Panc1 (cell line): ENCODE measurements at places on chromosomes 5 and 9.

- no peak for DNase-seq
Observed at GRCh38 chr5:128228008-128228407, 144.4 kb downstream of the SLC12A2 start.

DNA sequence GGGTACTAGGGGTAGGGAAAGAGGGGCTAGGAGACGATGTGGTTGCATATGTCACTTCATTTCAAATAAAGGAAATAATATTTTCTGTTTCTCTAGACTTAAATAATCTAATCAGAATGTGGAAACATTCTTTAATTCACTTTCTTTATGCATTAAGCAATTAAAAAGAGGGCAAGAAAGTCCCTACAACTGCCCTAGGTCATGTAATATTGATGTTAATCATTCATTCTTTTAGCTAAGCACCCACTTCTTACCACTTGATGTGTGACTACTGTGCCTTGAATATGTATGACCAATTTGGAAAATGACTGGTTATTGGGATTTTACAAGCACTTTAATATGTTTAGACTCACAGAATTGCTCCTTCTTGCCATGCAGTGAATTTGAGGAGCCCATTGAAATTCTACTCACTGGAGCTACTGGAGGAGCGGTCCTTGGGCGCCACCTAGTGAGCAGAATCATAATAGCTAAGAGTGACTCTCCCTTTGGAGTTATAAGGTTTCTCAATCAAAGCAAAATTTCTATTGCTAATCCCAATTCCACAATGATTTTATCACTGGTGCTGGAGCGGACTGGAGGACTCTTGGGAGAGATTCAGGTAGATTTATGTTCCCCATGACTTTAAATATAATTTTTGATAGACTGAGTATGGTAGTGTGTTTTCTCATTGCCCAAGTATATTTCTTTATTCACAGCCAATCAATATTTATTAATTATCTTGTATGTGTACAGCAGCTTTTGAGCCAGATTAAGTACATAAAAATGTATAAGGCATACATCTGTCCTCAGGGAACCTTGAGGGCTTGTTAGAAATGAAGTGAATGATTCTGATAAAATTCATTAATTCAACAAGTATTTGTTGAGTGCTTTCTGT is 225.1 kb downstream of the ADGRV1 start:
- peak; percentile 43 for DNase-seq

GRCh38 chr5:116848954-116849581 is 274.4 kb upstream of the SEMA6A start:
- no peak for DNase-seq

GRCh38 chr5:113188436-113188835 is 211.8 kb downstream of the DCP2 start:
- no peak for DNase-seq

GRCh38 chr9:86186696-86187095 is 72.8 kb downstream of the C9orf153 start:
- DNase-seq, result no peak

GRCh38 chr5:68698025-68698940 is 395.5 kb upstream of the SLC30A5 start:
- DNase-seq, result no peak

- DNase-seq, result no peak
Observed at GRCh38 chr9:118975736-118976135, 393.5 kb downstream of the BRINP1 start.

DNA sequence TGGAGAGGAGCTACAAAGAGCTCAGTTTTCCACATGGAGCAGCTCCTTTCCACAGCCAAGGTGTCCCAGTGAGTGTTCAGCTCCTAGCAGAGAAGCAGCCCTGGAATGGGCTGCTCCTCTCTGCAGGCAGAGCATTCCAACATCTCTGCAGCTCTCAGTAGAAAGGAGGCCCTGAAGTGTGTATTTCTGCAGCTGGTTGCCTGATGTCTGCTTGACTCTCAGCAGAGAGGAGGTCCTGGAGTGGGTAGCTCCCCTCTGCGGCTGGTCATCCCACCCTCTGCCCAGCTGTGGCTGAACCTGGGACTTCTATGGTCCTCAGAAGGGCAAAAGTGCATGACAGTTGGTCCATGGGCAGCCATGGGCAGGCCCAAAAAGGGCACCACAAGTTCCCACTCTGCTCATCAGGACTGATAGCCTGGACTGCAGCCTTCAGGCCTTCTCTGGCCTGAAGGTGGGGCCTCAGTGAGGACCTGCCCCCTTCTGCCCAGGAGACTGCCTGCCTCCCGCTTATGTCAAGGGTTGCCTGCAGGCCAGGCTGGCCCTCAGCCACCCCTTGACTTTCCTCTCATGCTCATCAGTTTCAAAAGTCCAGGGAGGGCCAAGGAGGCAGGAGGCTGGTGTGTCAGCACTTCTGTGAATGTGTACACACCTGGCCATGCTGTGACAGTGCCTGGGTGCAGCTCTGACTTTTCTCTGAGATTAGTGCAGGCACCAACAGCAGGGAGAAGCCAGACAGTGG is 605.9 kb upstream of the FAM174A start:
- DNase-seq, result no peak

GRCh38 chr5:107916731-107917725 is 246.3 kb upstream of the EFNA5 start:
- no peak for DNase-seq

GRCh38 chr5:150622157-150622556 is 18.3 kb upstream of the SYNPO start:
- no peak for DNase-seq

DNA sequence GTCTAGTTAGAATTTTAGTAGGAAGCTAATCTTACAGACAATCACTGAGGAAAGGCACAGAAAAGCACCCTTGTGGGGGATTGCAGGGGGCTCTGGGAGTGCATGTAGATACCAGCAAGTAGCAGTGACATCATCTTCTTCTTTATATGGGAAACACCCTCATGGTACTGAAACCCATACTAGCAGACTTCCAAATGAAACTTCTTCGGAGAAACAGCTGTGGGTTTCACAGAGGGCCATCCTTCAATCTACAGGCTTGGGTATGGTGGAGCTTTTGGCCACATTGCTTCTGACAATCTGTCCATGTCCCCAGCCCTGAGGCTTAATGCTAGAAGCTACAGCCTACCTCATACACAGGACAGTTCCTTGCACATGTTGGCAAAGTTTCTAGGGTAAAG is 165.2 kb upstream of the NFIB start:
- DNase-seq, result no peak

GRCh38 chr9:132141344-132141947 is 20.4 kb upstream of the NTNG2 start:
- no peak for DNase-seq

DNA sequence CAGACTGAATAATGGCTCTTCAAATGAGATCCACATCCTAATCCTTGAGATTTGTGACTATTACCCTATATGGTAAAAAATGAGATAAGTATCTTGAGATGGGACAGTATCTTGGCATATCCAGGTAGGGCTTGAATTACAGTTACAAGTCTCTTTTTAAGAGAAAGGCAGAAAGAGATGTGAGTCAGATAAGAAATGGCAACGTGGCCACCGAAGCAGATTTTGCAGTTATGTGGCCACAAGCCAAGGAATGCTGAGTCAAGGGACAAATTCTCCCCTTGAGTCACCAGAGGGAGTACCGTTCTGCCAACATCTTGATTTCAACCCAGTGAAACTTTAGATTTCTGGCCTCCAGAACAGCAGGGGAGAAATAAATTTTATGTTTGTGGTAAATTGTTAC is 1983.0 kb upstream of the C9orf72 start:
- no peak for DNase-seq

- no peak for DNase-seq
Observed at GRCh38 chr5:151214614-151215545, 9.0 kb downstream of the CCDC69 start.

DNA sequence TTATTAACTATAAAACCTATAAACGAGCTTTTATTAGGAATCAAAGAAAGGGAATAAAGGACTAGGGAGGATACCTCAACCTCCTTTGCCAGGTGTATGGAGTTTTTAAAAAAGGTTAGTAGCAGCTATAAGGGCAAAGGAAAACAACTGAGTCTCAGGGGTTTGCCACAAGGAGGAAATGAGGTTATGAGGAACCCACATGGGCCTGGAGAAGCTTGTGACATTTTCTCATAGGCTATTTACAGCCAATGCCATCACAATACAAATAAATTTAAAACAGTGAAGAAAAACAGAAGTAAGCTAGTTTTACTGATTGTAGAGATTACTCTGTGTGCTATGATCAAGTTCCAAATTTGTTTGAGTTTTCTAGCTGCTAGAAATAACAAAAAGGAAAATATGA is 92.6 kb downstream of the CDKN2A start:
- DNase-seq, result no peak

DNA sequence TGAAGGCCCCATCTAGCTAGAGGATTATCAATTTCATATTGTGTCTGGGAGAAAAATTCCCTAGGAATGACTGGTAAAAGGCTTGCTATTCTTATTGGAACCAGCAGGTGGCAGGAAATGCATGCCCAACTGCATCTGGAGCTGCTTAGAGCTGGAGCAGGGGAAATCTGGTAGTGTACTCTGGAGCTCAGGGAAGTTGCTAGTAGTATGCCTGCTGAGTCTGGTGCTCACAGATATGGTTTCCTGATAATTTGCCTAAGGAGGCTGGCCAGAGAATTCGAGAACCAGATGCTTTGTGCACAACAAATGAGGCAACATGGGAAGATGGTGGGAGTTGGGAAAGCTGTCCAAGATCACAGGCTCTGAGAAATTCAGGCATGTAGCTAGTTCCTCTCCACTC is 53.7 kb downstream of the G3BP1 start:
- peak; percentile 38 for DNase-seq

GRCh38 chr5:174413567-174414314 is 310.6 kb upstream of the MSX2 start:
- DNase-seq, result no peak

- no peak for DNase-seq
Observed at GRCh38 chr5:139574641-139575312, 13.6 kb downstream of the UBE2D2 start.

DNA sequence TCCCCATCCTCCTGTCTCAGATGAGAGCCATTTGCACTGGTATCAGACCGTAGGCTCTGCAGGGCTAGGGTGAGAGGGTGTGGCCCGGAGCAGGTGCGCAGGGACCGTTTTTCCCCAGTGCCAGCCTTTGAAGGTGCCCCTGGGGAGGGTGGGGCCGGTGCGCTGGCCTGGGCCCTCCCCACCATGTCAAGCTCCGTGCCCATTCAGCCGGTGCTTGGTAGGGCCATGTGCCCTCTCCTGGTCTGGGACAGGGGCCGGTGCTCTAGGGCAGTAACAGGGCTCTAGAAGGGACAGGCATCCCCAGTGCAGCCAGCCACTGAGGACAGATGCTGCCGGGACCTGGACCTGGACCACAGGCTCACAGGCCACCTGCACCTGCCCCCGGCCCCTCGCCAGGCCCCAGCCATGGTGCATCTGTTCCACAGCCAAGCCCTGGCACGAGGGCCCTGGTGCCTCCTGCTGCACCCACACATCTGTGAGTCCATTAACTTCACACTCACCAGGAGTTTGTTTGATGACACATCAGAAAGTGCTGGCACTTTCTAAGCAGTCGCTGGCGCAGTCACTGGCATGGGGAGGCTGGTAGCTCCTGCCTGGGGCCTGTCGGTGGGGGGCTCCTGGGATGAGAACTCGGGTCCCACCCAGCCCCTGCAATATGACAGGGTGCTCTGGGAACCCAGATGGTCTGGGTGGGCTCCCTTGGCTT is 5.0 kb upstream of the QRFP start:
- no peak for DNase-seq

DNA sequence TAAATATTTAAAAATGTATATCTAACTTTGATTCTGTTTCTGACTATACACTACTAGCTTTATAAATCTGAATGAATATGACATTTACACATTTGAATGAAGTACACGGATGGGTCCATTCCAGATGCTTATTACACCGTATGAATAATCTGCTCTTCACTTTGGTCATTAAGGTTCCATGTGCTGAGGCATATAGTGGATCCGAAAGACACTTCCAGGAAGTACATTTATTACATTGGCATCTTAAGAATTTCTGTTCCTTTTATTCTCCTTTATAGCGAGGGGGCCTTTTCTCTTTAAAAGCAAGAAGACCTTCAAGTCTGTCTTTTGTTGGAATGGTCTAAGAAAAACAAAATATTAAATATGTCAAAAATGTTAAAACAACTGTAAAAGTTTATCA is 147.6 kb downstream of the AUH start:
- no peak for DNase-seq

GRCh38 chr5:177319913-177320588 is 8.4 kb upstream of the MXD3 start:
- DNase-seq, result no peak

- no peak for DNase-seq
Observed at GRCh38 chr9:70324963-70325362, 66.2 kb downstream of the SMC5 start.

- no peak for DNase-seq
Observed at GRCh38 chr9:22382331-22382730, 64.3 kb upstream of the DMRTA1 start.

- DNase-seq, result no peak
Observed at GRCh38 chr5:1666812-1667588, 132.6 kb downstream of the MRPL36 start.

DNA sequence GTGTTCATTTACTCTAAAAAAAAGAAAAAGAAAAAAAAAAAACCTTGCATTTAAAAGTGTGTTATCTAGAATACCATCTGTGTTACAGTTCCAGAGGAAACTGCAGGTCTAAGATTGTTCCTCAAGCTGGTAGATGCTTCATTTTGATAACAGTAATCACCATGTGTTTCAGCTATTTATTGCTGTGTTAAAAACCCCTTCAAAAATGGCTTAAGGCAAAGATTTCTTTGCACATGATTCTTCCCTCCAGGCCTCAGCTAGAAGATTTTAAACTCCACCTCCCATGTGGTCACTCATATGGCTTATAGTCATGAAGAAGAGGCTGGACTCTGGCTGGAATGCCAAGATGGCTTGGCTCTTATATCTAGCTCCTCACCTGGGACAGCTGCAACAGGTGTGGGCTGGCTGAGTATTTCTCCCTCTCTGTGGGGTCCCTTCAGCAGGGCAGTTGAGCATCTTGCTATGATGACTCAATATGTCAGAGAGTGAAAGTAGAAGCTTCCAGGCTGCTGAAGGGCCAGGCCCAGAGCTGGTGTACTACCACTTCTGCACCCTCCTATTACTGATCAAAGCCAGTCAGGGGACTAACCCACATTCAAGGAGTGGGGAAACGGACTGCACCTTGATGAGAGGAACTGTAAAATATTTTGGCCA is 920.4 kb upstream of the DMAC1 start:
- DNase-seq, result no peak

- no peak for DNase-seq
Observed at GRCh38 chr5:107607671-107608345, 62.9 kb downstream of the EFNA5 start.
